ENCODE measurements at places on chromosomes 6 and 20. TPM values are rescaled to one million over a fixed set of nuclear protein-coding genes. Genes with fewer than 3 reads are reported as not detected.

Gene PGM3
- 23.9 TPM for total RNA-seq

Gene FBXO30
- total RNA-seq, result 4.0 TPM

Gene HUS1B
- 4.5 TPM for total RNA-seq

Gene PI3
- total RNA-seq, result not detected

Gene TP53TG5
- under 0.01 TPM for total RNA-seq

Gene C2
- 2.5 TPM for total RNA-seq

Gene HSF2
- 52.9 TPM for total RNA-seq

Gene BNIP5
- total RNA-seq, result not detected

Gene ESR1
- 0.63 TPM for total RNA-seq

Gene ROS1
- not detected for total RNA-seq

Gene FAM209B
- 0.52 TPM for total RNA-seq

Gene SIRPA
- total RNA-seq, result 23.6 TPM

Gene SYTL3
- total RNA-seq, result 35.7 TPM

Gene MLIP
- not detected for total RNA-seq

Gene IRF4
- total RNA-seq, result 41.3 TPM

Gene PKIB
- total RNA-seq, result 2.1 TPM

Gene SLC16A10
- total RNA-seq, result 11.2 TPM

Gene SIRPB1
- total RNA-seq, result 22.8 TPM

Gene BANF2
- total RNA-seq, result not detected

Gene DLL1
- total RNA-seq, result 1.8 TPM

Gene ZNF76
- total RNA-seq, result 23.4 TPM

All from mononuclear cell (primary cell).